ENCODE measurements at places on chromosomes 7 and 10. TPM values are rescaled to one million over a fixed set of nuclear protein-coding genes. Genes with fewer than 3 reads are reported as not detected.

The CLDN4 gene
- total RNA-seq: 0.28 TPM

The JCAD gene
- total RNA-seq: 0.26 TPM

The UTF1 gene
- not detected for total RNA-seq

The ARMC10 gene
- 43.4 TPM for total RNA-seq

The TRIM50 gene
- not detected for total RNA-seq

The TMEM196 gene
- not detected for total RNA-seq

The TUBB8 gene
- total RNA-seq: not detected

The GIMAP5 gene
- not detected for total RNA-seq

The TMEM184A gene
- 9.0 TPM for total RNA-seq

The VKORC1L1 gene
- 32.1 TPM for total RNA-seq

The CPSF4 gene
- 62.6 TPM for total RNA-seq

The SPDYE3 gene
- total RNA-seq: not detected

The PRKAR2B gene
- total RNA-seq: 0.15 TPM

The RAMP3 gene
- total RNA-seq: not detected

The PLAC9 gene
- 1.0 TPM for total RNA-seq

The SPDYE2B gene
- total RNA-seq: not detected

The PAPSS2 gene
- total RNA-seq: 1.4 TPM

The PODXL gene
- 1.6 TPM for total RNA-seq

The MKX gene
- not detected for total RNA-seq

The PVRIG gene
- total RNA-seq: not detected

The CPA4 gene
- total RNA-seq: 4.3 TPM

The LAMB1 gene
- 199 TPM for total RNA-seq

The MXI1 gene
- 16.9 TPM for total RNA-seq

The C10orf90 gene
- not detected for total RNA-seq

The PAX4 gene
- not detected for total RNA-seq

The SORBS1 gene
- 1.0 TPM for total RNA-seq

The LIPM gene
- not detected for total RNA-seq

The CRPPA gene
- 1.1 TPM for total RNA-seq

The RPP38 gene
- total RNA-seq: 26.4 TPM

The LLCFC1 gene
- total RNA-seq: not detected

The WDFY4 gene
- not detected for total RNA-seq

The LIPA gene
- 22.3 TPM for total RNA-seq

The GPER1 gene
- total RNA-seq: 0.28 TPM

The STEAP4 gene
- not detected for total RNA-seq

The FAM171A1 gene
- total RNA-seq: 9.3 TPM

The CALHM3 gene
- not detected for total RNA-seq

The SPACDR gene
- 0.49 TPM for total RNA-seq

The MTURN gene
- 10.5 TPM for total RNA-seq

The PRR15 gene
- 8.0 TPM for total RNA-seq

The FEZF1 gene
- not detected for total RNA-seq

The ANKRD30A gene
- not detected for total RNA-seq

The NUTM2D gene
- 2.3 TPM for total RNA-seq

The CLEC2L gene
- not detected for total RNA-seq

The KAZALD1 gene
- 6.7 TPM for total RNA-seq

The AKR1C8 gene
- total RNA-seq: not detected

The OPALIN gene
- total RNA-seq: not detected

The OGDHL gene
- 0.22 TPM for total RNA-seq
